ENCODE measurements at places on chromosomes 3 and 15.

DNA sequence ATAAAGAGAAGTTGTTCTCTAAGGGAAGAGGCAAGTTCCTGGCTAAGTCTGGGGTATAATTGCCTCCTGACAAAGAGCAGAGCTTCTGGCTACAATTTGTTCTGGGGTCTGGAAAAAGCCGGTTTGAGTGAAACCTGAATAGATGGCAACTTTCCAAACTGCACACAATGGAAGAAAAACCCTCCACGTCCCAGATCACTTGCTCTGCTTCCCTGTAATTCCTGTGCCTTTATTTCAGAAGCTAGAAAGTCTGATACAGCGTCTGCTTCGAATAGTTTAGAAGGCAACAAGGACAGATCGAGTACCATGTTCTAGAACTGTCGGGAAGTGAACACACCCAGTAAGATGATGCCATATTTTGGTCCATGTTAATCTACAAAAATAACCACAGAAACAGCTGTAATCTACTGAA lies 1.6 kb upstream of the WDR82 start:
- DNase-seq: no peak

DNA sequence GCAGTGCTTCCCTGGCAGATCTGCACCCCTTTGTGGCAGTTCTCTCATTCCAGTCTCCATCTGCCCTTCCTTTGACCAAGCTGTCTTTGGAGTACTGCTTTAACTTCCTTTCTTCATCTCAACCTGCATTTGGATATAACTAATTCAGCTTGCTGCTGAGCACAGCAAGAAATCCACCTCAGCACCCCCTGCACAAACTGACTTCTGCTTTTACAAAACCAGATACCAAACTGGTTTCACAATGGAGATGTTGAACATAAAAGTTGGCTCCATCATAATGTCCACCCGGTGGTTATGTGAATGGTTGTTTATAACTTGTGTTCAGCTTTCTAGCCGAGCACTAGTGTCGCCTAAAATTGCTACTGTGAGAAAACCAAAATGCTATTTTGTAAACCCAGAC lies 341.1 kb upstream of the SEMA6D start:
- no peak for DNase-seq

DNA sequence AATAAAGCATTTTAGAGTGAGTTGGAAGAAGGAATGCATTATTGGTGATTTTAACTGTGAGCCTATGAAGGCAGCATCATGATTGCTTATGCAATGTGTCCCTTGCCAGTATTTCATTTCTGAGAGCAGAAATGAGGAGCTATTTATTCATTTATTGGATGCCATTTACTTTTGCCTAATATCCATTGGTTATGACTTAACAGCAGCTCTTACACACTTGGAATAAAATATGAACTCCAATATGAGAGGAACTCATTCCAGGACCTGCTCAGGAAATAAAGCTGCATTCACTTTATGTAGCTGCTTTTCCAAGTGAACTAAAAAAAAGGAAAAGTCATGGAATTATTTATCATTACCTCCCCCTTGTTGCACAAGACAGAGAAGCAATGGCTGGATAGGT lies 280.1 kb downstream of the LRTM1 start:
- no peak for DNase-seq

GRCh38 chr15:39239562-39239961 lies 341.3 kb upstream of the THBS1 start:
- DNase-seq: no peak

DNA sequence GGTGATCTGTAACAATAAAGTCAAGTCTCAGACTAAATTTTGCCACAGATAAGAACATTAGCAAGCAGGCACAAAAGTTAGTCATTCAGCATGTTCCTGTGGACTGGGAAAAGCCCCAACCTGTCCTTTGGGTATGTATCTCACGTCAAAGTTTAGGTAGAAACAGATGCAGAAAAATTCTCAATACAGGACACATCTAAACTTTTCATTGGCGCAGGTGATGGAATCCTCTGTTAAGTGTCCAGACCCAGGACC lies 120.6 kb downstream of the ATG7 start:
- DNase-seq: no peak

DNA sequence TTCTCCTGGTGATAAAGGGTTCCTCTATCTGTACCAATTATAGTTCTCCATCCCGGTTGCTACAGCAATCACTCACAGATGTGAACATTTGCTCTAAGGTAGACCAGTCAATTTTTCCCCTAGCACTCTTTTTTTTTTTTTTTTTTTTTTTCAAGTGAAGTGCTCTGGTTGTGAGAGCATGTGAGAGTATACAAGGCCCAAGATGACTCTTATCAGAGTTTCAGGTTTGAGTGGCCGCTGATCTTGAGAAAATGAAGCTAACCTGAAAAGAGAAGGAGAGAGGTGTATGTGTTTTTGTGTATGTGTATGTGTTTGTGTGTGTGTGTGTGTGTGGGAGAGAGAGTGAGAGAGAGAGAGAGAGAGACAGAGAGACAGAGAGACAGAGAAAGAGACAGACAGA lies 44.4 kb upstream of the OTOL1 start:
- no peak for DNase-seq

- DNase-seq: no peak
Measured at GRCh38 chr3:43455233-43455632, 166.6 kb downstream of the ANO10 start.

DNA sequence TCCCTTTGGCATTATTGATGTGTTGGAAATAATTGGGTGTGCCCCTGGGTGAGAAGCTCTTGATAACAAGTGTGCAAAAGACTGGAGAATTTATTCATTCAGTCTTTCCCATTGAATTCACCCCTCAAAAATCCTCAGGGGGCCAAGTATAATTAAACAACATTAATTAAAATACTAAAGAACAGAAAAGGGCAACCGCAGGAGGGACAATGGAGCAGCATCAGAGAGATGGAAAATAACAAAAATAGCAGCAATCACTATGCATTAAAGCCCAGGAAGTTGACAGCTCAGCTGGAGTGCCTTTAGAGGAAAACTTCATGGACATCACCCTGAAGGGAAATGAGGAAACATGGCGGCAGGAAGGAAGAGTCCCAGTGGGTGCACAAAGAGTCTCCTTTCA lies 227.6 kb downstream of the MINAR1 start:
- no peak for DNase-seq

DNA sequence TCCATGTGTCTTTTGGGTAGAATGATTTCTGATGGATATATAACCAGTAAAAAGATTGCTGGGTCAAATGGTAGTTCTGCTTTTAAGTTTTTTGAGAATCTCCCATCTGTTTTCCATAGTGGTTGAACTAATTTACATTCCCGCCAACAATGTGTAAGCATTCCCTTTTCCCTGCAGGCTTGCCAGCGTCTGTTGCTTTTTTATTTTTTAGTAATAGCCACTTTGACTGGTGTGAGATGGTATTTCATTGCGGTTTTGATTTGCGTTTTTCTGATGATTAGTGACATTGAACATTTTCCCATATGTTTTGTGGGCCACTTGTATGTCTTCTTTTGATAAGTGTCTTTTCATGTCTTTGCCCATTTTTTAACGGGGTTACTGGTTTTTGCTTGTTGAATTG lies 36.3 kb upstream of the MB21D2 start:
- no peak for DNase-seq
